ENCODE measurements at places on chromosomes 3 and 15. TPM values are rescaled to one million over a fixed set of nuclear protein-coding genes. Genes with fewer than 3 reads are reported as not detected.

Gene PLSCR5
- not detected for total RNA-seq

Gene CLRN1
- total RNA-seq = not detected

Gene ADAMTS17
- 1.4 TPM for total RNA-seq

- DNase-seq = no peak
Observed at GRCh38 chr3:155991847-155992246, 121.4 kb downstream of the GMPS start.

DNA sequence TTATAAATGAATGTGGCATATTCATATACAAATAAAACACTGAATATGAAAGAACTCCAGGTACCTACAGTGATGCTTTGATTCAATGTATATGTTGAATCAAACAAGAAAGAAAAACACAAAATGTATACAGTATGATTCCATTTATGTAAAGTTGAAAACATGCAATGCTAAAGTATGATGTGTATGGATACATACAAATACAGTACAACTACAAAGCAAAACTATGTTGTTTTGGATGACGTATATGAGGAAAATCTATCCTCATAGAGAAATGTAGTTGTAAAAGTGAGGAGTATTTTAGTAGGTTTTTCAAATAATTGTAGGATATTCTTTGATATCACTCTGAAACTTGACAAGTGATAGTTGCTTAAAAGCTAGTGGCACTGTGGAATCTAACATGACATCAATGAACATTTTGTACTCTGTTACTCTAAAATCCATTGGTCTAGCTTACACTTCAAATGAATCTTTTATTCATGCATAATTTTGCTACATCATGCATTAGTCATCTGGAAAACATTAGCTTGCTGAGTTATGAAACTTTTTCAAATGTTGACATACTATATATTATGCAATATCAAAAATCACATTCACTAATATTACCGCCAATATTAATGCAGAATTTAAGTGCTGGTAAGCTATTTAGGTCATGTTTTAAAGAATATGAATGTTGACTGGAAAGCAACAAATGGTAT, 278.1 kb upstream of the CHRNA7 start:
- DNase-seq = no peak

Measured in renal cortical epithelial cell (primary cell).